ENCODE measurements at places on chromosomes 3 and 15. TPM values are rescaled to one million over a fixed set of nuclear protein-coding genes. Genes with fewer than 3 reads are reported as not detected.

DNA sequence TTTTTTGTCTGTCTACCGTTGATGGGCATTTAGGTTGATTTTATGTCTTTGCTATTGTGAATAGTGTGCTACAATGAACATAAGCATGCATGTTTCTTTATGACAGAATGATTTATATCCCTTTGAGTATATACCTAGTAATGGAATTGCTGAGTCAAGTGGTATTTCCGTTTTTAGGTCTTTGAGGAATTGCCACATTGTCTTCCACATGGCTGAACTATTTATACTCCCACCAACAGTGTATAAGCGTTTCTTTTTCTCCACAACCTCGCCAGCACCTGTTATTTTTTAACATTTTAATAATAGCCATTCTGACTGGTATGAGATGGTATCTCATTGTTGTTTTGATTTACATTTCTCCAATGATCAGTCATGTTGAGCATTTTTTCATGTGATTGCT lies 89.6 kb upstream of the GALNT15 start:
- DNase-seq: peak; percentile 47
- no peak overlapping the region for H3K27ac ChIP-seq
- H3K36me3 ChIP-seq: no peaks in the 10 kb centered on the region
- peaks cover 32% of the 10 kb centered on the region for H3K4me1 ChIP-seq
- no peaks in the 10 kb centered on the region for H3K27me3 ChIP-seq
- no peak overlapping the region for H3K4me3 ChIP-seq

DNA sequence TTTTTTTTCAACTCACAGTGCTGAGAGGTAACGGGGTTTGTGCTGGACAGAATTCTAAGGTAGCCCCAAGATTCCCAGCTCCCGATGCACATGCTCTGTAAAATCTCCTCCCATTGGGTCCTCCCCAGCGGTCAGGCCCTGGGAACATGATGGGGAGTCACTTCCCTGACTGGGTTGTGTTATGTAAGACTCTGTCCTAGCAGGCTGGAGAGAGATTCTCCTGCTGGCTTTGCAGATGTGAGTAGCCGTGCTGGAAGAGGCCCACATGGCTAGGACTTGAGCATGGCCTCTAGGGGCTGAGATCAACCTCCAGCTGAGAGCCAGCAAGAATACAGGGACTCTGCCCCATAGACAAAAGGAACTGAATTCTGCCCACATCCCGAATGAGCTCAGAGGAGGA lies 83.7 kb upstream of the OXTR start:
- no peaks in the 10 kb centered on the region for H3K36me3 ChIP-seq
- no peak overlapping the region for H3K4me3 ChIP-seq
- H3K27ac ChIP-seq: no peak overlapping the region
- H3K4me1 ChIP-seq: peaks cover 51% of the 10 kb centered on the region
- no peak for DNase-seq

The DISP2 gene
- total RNA-seq: 0.13 TPM

DNA sequence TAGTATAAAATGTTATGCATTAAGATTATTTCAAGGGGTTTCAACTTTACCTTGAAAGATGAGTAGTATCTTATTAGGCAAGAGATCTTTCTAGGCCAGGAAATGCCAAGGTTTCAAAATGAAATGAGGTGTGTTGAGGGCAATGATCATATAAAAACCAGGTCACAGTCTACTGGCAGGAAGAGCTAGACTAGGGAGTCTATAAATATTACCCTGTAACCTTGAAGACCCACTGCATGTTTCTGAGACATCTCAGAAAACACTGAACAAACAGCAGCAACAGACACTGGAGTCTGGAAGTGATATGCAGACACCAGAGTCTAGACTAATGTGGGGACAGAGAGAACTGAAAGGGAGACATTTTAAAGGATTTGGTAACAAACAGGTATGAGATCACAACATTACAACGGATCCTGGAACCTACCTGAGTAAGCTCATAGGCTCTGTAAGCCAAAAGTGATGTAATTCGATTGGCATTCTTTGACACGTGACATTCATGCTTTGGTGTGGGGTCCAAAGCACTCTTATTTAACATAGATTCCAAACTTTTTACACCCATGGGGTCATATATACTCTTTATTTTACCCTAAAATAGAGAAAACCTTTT lies 15.0 kb downstream of the TASOR start:
- no peak overlapping the region for H3K27ac ChIP-seq
- no peaks in the 10 kb centered on the region for H3K4me1 ChIP-seq
- DNase-seq: no peak
- no peak overlapping the region for H3K4me3 ChIP-seq
- H3K27me3 ChIP-seq: no peaks in the 10 kb centered on the region

DNA sequence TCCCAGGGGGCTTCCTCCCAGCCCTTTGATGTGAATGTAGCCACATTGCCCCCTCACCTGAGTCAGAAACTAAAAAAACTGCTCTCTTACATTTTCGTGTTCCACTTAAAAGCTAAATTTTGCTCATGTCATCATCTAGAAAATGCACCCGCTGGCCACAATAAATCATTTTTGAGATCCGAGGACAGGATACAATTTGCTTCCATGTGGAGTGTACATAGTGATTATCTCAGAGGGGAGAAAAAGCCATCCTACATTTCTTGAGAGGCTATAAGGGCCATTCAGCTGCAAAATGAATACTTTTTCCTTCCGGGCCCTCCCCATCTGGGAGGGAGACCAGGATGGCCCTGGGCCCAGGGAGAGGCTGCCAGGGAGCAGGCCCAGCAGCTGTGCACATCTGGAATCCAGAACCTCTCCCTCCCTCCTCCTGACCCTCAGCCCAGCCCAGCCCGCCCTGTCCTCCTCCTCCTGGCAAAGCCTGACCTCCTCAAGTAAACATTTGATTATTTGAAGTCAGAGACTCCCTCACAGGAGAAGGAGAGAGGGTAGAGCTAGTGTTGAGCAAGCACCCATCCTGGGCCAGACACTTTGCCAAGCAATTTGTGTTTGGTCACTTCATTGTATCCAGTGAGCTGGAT lies 59.1 kb downstream of the CORO2B start:
- H3K27me3 ChIP-seq: no peaks in the 10 kb centered on the region
- no peaks in the 10 kb centered on the region for H3K36me3 ChIP-seq
- peaks cover 58% of the 10 kb centered on the region for H3K4me1 ChIP-seq

- no peak for DNase-seq
- no peaks in the 10 kb centered on the region for H3K27me3 ChIP-seq
- no peak overlapping the region for H3K27ac ChIP-seq
- H3K36me3 ChIP-seq: no peaks in the 10 kb centered on the region
- no peaks in the 10 kb centered on the region for H3K4me1 ChIP-seq
These were observed 1.4 kb upstream of the GRM2 start for GRCh38 chr3:51705276-51706020.

DNA sequence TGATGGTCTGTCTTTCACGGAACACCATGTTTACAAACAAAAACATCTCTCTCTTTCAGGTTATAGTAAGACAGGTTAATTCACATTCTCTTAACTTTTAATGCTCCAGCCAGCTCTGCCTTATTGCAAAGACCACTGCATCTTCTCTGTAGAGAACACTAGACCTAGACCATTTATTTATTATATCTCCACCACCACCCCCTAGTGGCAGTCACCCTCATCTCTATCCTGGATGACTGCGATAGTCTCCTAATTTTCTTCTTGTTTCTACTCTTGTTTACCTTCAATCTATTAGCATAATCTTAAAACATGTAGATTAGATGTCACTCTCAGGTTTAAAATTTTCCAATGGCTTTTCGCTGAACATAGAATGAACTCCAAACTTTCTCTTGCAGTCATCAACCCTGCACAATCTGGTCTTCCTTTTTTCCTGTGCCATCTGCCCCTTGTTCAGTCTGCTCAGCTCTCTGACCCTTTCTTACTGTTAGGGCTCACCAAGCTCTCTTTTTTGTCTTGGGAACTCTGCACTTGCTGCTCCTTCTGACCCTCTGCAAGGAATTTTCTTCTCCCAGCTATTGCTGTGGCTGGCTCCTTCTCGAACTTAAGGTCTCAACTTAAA lies 155.6 kb downstream of the SQOR start:
- H3K27me3 ChIP-seq: no peaks in the 10 kb centered on the region
- no peak overlapping the region for H3K4me3 ChIP-seq
- DNase-seq: peak; percentile 45
- H3K4me1 ChIP-seq: no peaks in the 10 kb centered on the region

The CLEC3B gene
- 45.4 TPM for total RNA-seq

The SH3GL3 gene
- not detected for total RNA-seq

DNA sequence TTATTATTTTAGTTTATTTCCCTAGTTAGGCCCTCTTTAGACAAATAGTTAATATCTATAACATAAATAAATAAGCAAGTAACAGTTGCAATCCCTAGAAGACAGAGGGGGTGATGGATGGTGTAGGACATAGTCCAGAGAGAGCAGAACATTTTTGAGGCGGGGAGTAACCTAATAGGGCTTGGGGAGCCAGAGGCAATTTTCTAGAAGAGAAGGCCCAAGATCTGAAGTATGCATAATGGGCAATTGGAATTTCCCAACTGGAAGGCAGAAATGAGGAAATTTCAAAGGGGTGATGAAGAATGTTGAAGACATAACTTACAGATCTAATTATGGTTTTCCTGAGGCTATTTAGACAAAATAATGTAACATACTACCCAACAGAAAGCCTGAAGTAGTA lies 525.7 kb downstream of the TUSC7 start:
- no peaks in the 10 kb centered on the region for H3K36me3 ChIP-seq
- no peaks in the 10 kb centered on the region for H3K4me1 ChIP-seq
- no peak overlapping the region for H3K4me3 ChIP-seq
- H3K27me3 ChIP-seq: 0 out of 2 replicates have a peak, but pooled peaks cover 4% of the 10 kb centered on the region
- no peak for DNase-seq

DNA sequence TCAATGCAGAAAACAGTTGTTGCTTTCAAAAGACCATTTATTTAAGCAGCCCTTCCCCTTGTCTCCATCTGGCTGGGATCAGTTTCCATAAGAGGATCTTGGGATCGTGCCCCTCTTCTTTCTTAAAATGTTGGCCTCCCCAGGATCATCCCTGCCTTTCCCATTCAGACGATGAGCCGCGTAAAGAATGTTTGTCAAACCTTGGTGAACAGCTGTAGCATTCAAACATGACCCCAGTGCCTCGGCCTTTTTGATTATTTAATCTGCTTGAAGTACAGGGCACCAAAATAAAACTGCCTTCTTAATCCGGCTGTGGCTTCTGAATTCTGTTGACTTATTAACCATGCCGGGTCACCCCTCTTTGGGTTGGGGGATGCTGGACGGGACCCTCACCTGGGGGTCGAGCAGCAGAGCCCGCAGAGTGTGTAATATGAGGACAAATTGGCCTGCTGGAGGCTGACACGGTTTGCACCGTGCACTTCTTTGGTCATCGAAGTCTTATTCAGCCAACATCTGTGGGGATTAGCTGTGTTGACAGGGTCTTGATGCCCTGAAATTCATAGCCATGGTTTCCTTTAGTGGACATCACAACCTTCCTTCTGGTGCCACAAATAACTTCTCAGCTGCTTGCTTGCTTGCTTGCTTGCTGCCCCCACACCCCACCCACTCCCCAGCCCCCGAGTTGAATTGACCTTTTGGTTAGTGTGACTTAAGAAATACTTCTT lies at the start of gene LRTM1:
TSS of gene LRTM1 (minus strand) at position 14 of the 725 bp plus-strand sequence. CDS start 148 bp downstream, outside the sequence.
- H3K4me3 ChIP-seq: no peak within 1 kb of the TSS
- H3K4me1 ChIP-seq: no peaks in the 10 kb centered on the region
- H3K27me3 ChIP-seq: no peaks in the 10 kb centered on the region
- DNase-seq: no peak

- DNase-seq: peak; percentile 76
- no peak overlapping the region for H3K4me3 ChIP-seq
- H3K27ac ChIP-seq: no peak overlapping the region
These were observed 2.5 kb upstream of the FBN1 start for GRCh38 chr15:48647962-48648361.

The KBTBD13 gene
- total RNA-seq: not detected

The HRG gene
- total RNA-seq: not detected

The GOLGA6D gene
- not detected for total RNA-seq

GRCh38 chr3:2727610-2728318 lies 382.4 kb downstream of the IL5RA start:
- H3K36me3 ChIP-seq: no peaks in the 10 kb centered on the region
- DNase-seq: no peak
- H3K27me3 ChIP-seq: no peaks in the 10 kb centered on the region
- no peak overlapping the region for H3K4me3 ChIP-seq
- no peak overlapping the region for H3K27ac ChIP-seq
- no peaks in the 10 kb centered on the region for H3K4me1 ChIP-seq

The LRTM1 gene
- not detected for total RNA-seq

The SPINK8 gene
- total RNA-seq: not detected

DNA sequence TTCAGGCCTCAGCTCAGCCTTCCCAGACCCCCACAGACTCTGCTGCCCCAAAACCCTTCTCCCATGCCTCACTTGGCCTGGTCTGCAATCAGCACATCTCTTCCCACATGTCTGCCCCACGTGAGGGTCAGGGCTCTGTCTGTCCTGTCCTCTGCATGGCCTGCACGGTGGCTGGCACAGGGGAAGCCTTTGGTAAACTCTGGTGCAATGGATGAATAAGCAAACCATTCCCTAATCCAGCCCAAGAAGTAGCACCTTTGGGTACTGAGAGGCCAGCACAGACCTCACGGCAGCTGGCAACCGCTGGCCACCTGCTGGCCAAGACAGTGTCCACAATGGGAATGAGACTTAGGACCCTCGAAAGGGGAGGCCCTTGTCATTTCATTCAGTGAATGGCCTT lies 27.7 kb downstream of the ABTB1 start:
- DNase-seq: no peak
- H3K4me1 ChIP-seq: peaks cover 25% of the 10 kb centered on the region
- H3K27me3 ChIP-seq: no peaks in the 10 kb centered on the region
- H3K36me3 ChIP-seq: peaks cover 10% of the 10 kb centered on the region
- H3K4me3 ChIP-seq: no peak overlapping the region

DNA sequence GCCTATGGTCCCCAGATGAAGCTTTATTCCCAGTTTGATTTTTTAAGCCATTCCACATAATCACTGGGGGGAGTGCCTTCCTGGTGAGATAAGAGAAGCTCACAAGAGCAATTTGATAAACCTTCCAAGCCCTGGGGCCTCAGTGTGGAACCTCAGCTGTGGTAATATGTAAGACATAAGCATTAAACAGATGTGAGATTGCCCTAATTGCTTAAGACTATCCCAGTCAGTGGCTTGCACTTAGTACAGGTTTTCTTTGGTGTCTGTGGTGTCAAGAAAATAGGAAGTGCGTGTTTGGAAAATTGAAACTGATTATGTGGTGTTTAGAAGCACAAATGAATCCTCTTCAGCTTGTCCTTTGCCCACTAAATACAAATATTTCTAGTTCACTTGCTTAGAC lies 54.3 kb downstream of the LRRN1 start:
- H3K4me3 ChIP-seq: no peak overlapping the region
- no peak overlapping the region for H3K27ac ChIP-seq
- no peak for DNase-seq
- no peaks in the 10 kb centered on the region for H3K4me1 ChIP-seq
- H3K36me3 ChIP-seq: no peaks in the 10 kb centered on the region
- H3K27me3 ChIP-seq: no peaks in the 10 kb centered on the region
